ENCODE measurements at places on chromosomes 4 and X.

DNA sequence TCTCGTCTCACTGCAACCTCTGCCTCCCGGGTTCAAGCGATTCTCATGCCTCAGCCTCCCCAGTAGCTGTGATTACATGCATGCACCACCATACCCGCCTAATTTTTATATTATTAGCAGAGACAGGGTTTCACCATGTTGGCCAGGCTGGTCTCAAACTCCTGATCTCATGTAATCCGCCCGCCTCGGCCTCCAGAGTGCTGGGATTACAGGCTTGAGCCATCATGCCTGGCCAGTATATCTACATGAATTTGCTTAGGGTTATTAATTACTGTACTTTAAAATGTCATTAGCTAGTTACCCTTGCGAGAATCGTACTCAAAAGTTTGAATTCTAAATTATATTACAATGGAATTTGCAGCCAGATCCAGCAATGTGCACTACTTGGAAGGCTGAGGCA, 8.9 kb downstream of the CPEB2 start:
- no peak for DNase-seq

GRCh38 chr4:44194365-44194764, 254.2 kb downstream of the KCTD8 start:
- DNase-seq: no peak

GRCh38 chr4:40969501-40969900, 219.7 kb downstream of the NSUN7 start:
- DNase-seq: no peak

- no peak for DNase-seq
Observed at GRCh38 chr4:159267869-159268285, 165.0 kb downstream of the RAPGEF2 start.

DNA sequence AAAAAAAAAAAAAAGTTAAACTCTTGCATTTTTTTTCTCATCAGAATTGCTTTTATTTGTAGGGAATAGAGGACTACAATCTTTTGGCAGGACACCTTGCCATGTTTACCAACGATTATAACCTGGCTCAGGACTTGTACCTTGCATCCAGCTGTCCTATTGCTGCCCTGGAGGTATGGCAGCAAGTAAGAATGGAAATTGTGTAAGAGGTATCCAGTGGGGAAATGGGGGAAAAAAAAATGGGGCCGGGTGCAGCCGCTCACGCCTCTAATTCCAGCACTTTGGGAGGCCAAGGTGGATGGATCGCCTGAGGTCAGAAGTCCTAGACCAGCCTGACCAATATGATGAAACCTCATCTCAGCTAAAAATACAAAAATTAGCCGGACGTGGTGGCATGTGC, 49.8 kb downstream of the WDR19 start:
- DNase-seq: no peak

DNA sequence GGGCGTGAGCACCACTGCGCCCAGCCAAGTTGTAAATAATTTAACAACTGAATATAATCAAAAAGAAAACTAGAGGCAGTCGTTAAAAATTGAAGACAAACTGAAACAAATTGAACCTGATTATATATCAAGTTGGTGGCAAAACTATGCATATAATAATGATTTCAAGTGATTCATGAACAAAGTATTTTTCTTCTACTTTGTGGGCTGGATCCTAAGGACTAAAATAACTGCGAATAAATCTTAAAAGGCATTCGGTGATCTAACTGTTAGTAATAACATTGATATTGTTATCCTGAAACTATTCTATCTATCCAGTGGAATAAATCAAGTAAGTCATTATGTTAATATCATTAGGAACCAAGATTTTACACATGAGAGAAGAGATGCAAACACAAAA, 21.2 kb upstream of the USP9X start:
- DNase-seq: no peak

DNA sequence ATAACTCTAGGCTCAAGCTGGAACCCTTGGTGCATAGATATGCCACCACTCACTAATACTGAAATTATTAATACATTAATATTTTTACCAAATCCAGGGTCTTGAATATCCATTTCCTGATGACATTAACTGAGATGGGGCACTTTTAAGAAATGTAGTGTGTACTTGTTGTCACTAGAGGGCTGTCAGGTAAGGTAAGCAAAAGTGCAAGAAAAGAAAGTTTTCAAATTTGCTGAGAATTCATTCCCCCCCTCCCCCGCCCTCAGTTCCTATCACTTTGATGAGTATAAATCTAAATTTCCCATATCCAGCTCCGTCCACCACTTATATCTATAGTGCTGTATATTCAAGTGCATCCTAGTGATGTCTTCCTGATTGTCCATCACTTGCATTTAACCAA, 20.5 kb upstream of the WDR44 start:
- DNase-seq: peak; percentile 24

- DNase-seq: no peak
Observed at GRCh38 chr4:4950561-4951290, 68.5 kb downstream of the CYTL1 start.

- DNase-seq: no peak
Observed at GRCh38 chr4:159765382-159765781, 662.5 kb downstream of the RAPGEF2 start.

DNA sequence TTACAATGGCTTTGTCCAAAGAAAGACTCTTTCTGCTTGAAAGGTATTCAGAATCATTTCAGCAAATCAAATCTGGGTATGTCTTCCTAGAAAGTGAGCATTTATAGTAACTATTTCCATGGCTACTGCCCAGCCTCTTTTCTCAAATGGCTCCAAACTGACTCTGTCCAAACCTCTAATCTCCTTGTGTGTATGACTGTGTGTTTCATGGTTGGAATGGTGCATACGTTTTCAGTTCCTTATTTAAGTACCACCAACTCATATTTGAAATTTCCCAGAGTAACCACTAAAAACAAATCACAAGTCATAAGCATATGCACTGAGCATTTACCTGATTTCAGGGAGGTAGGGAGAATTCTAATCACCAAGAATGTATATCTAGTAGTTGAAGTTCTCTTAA, 106.0 kb downstream of the TMEM144 start:
- no peak for DNase-seq

DNA sequence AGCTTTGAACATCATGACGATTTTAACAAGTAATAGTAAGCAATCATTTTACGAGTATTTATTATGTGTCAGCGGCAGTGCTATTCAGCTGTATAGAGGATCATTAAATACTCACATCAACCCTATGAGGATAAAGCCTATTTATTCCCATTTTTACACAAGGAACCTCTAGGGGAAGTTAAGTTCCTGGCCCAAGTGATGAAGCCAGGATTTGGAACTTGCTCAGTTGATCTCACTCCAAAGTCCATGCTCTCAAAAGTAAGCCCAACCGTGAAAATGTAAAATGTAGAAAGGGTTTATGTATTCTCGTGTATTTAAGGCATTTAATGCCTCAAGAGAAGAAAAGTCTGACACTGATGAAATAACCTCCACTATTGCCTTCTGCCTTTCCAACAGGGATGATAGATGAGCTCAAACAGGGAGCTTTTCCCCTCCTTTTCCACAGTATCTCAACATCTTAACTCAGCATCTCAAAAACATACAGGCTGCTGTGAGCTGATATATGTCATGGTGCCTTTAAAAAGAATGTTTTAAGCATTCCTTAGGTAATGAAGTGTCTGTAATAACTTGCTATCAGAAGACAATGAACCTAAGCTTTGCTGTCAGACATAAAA, 35.0 kb upstream of the PLA2G12A start:
- DNase-seq: no peak

DNA sequence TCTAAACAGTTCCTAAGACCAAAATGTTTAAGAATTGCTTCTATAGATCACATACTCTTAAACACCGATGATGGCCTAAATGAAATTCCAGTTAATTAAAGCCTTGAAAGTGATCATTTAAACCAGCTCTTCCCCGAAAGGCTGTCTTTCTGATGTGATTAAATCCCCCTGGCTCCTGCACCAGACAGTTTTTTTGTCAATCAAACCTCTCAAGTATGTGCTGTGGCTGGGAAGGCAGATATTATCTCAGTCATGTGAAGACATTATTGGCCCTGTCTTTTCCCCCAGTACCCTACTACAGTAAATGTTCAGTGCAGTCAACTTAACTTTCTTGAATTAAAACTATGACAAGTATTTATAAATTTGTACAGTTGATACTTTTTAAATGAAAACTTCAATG, 121.0 kb upstream of the MYOZ2 start:
- DNase-seq: no peak

GRCh38 chr4:150609131-150609530, 27.2 kb downstream of the MAB21L2 start:
- DNase-seq: no peak

DNA sequence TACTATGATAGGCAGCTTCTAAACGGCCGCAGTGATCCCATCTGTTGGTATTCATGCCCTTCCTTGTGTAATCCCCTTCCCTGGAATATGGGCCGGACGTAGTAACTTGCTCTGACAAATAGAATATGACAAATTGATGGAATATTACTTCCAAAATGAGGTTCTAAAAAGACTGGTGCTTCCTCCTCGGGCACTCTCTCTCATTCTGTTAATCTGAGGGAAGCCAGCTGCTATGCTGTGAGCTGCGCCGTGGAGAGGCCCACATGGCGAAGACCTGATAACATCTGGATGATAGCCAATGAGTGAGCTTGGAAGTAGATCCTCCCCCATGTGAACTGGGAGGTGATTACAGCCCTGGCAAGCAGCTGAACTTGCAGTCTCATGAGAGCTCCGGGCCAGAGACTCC, 27.2 kb upstream of the SLC25A4 start:
- DNase-seq: no peak

- no peak for DNase-seq
Observed at GRCh38 chrX:46704767-46705386, 54.0 kb downstream of the SLC9A7 start.

DNA sequence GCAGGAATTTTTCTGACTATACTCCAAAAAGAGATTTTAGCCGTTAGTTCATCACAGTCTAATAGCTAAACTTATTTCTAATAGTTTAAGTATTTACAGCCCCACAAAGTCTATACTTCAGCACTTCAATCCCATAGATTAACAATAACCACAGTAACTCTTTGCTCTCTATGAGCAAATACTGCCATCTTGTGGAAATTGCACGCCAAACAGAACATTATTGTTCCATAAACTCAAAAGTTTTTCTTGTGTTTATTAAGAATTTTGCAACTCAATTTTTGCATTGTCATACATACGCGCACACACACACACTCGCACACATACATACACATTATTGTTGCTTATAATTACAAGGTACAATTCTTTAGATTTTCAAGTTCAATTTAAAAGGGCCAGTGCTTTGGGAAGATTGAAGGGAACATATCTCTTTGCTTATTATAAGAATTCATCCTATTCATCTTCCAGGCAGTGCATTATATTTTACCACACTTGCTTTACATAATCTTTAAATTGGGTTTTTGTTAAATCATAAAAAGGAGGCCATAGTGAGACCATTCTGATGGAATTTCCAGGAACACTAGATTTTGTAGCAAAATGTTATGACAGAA, 63.8 kb upstream of the ATOH1 start:
- DNase-seq: no peak

- no peak for DNase-seq
Observed at GRCh38 chr4:85407546-85407945, 67.4 kb upstream of the ARHGAP24 start.

GRCh38 chr4:141871086-141871770, 234.8 kb downstream of the IL15 start:
- no peak for DNase-seq

GRCh38 chrX:18278449-18278848, 57.8 kb upstream of the BEND2 start:
- DNase-seq: no peak

DNA sequence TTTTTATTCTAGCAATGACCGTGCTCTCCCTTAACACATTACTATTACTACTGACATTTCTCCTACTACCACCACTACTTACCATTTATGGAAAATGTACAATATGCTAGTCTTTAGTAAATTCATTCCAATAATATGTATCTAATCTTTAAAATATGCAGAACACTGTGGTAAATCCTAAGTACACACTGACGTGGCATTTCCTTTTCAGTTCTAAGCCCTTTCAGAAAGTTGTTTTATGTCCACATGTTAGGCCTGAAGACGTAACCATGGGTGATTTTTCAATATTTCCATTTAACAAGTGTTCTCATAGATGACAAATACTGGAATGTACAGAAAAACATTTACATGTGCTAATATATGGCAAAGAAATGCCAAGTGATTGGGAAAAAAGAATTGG, 268.6 kb upstream of the SLIT2 start:
- DNase-seq: no peak

DNA sequence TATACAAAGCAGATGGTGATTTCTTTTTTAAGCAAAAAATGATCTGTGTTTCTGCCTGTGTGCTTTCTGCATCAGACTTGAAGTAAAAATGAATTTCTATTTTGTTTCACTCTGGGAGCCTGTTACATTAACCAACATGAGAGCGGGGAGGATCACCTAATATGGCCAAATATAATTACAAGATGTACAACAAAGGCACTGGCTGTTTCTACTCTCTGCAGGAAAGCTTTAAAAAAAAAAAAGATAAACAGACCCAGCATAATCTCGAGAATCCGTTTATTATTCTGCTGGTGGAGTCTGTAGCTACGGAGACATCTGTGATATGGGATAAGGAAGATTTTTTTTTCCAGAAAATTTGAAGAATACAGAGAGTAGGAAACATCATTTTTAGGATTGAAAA, 103.6 kb downstream of the COMMD8 start:
- DNase-seq: no peak

GRCh38 chrX:153513265-153513664, 4.2 kb upstream of the ATP2B3 start:
- no peak for DNase-seq

DNA sequence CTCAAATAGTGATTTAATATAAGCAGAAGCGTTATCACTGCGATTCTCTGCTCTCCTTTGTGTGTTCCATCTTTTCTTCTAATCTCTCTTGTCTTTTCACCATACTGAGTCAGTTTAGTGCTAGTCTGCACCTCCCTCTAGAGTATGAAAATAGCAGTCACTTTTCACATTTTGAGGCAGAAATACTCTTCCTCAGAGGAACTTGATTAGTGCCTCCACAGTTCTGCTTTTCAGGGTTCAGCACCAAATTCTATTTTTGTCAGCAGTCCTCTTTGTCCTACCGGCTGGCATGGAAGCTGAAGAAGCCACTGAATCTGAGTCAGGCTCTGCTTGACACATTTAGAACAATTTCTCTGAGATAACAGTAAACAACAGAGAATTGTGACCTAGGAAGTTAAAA, 49.7 kb upstream of the ANKRD17 start:
- DNase-seq: no peak

DNA sequence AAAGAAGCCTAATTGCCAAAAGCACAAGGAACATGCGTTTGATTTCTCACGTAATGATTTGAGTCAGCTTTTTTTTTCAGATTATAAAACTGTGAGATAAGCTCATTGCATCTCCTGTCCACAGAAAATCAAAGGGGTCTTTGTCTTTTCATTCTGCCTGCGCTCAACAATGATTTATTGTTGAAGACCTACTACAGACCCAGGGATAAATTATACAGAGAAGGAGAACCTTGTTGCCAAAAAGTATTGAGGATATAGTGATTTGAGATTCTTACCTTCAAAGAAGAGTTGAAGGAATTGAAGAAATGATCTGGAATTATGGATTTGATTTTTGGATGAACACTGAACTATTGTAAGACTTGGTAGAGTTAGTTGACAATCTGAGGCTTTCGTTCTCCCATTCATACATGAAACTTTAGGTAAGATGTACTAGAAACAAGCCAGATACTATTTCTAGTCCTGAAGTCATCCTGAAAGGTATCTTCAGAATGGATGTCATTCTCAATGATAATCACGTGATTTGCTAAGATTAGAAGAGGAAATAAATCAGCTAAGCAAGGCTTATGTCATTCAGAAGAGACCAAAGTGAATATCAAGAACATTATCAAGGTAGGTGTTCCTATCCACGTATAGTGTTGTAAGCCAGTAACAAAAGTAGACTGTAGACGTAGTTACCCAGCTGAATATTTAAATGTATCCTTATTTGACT, 71.1 kb upstream of the SCOC start:
- DNase-seq: no peak

GRCh38 chr4:102580463-102580842, 79.3 kb downstream of the NFKB1 start:
- DNase-seq: no peak
